Activated naive CD4-positive, alpha-beta T cell treated with anti-CD3 and anti-CD28 coated beads, Interleukin-2, amount 50 U/mL, for 72 hours (primary cell): ENCODE measurements at places on chromosomes 1 and 21. TPM values are rescaled to one million over a fixed set of nuclear protein-coding genes. Genes with fewer than 3 reads are reported as not detected.

FCRL5 gene
- not detected for total RNA-seq

GSTM4 gene
- total RNA-seq = 22.0 TPM

DENND2C gene
- total RNA-seq = 2.3 TPM

PRDM16 gene
- total RNA-seq = not detected

RNU1-4 gene
- 1,722 TPM for total RNA-seq

PHTF1 gene
- 24.5 TPM for total RNA-seq

GIPC2 gene
- 0.16 TPM for total RNA-seq

ARHGAP30 gene
- total RNA-seq = 116 TPM

KRTAP11-1 gene
- not detected for total RNA-seq

C4BPA gene
- total RNA-seq = not detected

RNU1-2 gene
- 1,722 TPM for total RNA-seq

OR2L3 gene
- total RNA-seq = not detected

PITHD1 gene
- 94.7 TPM for total RNA-seq

CTSK gene
- total RNA-seq = 3.3 TPM
